NCI-H748 treated with DMSO at 0.1 percent for 48 hours (cell line): ENCODE measurements at places on chromosomes 7 and 10.

DNA sequence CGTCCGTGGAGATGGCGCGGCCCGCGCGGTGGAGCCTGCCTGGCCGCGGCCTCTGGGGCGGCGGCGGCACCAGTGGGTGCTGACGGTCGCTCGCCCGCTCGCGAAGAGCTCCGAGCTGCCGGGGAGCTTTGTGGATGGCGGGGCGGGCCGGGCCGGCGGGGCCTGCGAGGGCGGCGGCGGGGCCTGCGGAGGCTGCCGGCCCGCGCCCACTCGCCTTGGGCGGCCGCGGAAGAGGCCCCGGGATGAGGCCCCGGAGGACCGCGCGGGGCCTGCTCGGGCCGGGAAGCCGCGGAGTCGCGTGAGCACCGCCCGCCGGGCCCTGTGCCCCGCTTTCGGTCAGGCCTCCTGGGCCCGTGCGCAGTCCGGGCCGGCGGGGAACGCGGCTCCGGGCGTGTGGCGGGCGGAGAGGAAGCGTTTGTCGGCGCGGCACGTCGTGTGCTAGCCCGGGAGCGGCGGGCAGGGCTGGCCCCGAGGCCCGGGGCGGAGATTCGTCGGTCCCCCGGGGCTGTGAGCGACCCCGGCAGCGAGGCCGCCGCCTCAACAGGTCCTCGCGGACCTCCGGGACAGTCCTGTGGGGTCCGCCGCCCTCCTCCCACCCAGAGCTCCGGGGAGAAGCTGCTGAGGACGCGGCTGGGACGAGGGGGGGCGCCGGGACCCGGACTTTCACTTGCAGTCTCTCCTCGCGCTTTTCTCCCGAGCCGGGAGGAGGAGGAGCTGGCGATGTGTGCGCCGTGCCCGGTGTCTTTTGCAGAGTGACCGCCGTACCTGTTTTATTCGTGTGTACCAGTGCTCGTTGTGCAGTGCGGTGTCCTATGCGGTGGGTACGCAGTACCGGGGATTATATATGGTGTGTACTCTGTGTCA is 578 bp downstream of the ZMYND11 start:
- peak; percentile 35 for DNase-seq

DNA sequence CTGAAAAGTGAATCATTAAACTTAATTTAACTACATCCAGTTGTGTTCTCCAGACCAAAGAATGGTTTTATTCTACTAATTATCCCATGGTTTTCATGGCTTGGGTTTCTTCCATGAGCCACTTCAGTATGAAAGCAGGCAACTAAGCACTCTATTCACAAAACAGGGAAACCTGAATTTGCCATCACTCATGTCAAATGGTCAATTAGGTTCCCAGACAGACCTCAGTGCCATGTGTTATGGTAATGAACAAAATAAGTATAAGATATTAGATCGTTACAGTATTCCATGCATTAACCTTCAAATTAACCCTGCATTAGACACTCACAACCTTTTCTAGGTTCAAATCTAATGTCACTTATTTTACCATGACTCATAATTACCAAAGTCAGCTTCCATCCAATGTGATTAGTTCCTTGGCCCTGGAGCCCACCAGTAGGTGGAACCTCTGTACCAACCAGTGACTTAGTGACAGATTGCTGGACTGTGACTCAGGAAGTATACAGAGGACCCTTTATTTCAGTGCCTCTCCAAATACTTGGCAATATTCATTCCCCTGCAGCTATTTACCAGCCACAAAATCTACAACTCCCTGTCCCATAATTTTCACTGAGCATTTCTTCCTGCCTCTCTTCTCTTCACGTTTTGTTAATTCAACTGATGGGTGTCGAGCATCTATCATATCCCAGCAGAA is 1270.2 kb upstream of the SORCS1 start:
- no peak for DNase-seq

DNA sequence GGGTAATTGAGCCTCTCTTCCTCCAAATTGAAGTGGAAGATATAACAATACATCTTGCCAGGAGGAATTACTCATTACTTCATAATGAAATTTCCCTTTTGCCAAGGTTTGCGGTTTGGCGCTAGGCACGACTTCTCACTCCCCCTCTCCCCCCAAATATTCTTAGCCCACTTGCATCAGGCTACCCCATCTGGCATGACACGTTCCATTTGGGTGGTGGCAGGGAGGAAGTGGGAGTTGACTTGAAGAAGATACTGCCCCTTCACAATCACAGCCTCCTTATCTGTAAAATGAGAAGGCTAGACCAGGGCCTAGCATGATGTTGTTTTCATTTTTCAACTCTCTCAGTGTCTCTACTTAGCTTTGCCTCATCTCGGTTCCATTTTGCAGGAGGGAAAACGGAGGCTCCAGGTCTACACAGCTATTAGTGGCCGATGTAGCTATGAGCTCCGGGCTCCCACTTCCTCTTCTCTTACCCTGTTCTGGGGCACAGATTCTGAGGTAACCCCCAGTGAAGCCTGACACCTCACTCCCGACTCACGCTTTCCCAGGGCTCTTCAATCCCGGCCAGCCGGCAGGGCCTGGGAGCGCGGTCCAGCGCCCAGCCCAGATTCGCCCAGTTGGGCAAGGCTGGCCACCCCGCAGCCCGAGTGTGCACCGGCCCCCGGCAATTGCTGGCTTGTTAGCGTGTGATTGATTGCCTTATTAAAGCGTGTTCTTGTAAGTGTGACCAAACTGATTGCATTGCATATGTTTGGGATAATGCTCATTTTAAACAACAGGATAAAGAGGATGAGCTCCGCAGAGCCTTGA is 6.5 kb downstream of the EVX1 start:
- DNase-seq: no peak

DNA sequence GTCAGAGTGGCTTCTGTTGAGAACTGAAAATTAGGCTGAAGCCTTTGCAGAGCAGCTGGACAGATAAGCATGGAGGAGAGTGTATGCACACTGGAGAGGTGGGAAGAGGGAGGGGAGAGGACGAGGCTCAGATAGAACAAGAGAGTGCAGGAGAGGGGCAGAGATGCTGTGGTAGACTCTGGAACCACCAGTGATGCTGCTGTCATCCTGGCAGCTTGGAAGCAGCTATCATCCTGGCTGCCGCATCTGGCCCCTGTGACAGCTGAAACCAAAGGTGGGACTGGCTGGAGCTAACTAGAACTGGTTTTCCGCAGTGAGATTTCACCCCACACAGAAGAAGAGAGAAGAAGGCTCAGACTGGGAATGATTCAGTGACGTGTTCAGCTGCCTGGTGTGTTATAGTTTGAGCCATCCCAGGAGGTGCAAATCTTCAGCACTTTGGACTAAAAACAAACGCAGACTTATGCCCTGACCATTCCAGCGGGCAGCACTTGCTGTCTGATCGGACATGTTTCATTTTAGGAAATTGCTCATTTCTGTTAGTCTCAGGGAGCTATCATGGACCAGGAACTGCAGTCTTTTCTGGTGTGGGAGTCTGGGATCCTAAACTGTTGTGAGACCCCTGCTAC is 38.4 kb downstream of the EEPD1 start:
- DNase-seq: no peak

DNA sequence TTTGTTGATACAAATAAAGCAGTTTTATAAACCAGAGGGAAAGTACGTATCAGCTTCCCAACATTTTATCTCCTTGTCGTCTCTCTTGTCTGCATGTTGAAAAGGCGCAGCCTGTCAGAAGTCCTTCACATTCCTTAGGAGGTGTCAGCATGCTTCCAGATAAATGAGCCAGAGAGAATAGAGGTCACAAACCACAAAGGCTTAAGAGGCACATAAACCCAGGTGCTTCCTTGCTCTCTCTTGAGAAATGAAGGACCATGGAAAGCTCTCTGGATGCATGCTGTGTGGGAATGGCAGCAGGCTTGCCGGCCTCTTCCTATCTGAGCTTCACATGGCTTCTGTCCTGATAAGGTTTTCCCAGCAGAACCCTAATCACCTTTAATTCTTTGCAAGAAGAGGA is 448.5 kb downstream of the XPNPEP1 start:
- no peak for DNase-seq

DNA sequence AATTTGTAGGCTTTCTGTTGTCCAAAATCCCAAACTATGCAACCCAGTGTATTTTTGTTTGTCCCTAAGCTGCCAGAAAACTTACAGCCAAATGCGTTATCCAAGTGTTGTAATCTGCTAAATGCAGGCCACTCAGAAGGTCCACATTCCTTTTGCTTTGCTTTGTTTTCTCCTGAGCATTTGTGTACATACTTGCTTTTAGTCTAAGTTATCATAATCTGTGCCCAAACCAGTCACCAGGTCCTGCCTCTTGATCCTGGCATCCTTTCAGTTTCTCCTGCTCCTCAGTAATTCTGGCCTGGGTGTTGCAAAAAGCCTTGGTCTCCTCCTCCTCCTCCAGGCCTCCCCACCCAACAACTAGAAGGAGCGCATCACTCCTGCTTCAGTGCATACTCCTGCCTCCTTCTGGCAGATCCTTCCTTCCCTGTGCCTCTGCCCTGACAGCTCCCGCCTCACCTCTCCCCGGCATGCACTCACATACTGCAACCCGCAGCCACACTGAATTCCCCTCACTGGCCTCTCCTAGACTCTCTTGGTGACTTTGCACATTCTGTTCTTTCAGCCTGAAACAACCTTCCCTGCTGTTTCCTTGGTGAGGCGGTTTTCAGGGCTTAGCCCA is 2.3 kb downstream of the DENND2A start:
- DNase-seq: no peak

DNA sequence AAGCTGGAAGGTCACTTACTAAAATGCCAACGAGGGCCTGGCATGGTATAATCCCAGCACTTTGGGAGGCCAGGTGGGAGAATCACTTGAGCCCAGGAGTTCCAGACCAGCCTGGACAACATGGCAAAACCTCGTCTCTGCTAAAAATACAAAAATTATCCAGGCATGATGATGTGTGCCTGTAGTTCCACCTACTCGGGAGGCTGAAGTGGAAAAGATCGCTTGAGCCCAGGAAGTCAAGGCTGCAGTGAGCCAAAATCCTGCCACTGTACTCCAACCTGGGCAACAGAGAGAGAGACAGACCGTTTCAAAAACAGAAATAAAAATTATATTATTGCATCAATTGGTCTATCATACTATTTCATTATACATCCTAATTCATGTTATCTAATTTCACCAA is 18.1 kb upstream of the FAM53B start:
- DNase-seq: no peak

DNA sequence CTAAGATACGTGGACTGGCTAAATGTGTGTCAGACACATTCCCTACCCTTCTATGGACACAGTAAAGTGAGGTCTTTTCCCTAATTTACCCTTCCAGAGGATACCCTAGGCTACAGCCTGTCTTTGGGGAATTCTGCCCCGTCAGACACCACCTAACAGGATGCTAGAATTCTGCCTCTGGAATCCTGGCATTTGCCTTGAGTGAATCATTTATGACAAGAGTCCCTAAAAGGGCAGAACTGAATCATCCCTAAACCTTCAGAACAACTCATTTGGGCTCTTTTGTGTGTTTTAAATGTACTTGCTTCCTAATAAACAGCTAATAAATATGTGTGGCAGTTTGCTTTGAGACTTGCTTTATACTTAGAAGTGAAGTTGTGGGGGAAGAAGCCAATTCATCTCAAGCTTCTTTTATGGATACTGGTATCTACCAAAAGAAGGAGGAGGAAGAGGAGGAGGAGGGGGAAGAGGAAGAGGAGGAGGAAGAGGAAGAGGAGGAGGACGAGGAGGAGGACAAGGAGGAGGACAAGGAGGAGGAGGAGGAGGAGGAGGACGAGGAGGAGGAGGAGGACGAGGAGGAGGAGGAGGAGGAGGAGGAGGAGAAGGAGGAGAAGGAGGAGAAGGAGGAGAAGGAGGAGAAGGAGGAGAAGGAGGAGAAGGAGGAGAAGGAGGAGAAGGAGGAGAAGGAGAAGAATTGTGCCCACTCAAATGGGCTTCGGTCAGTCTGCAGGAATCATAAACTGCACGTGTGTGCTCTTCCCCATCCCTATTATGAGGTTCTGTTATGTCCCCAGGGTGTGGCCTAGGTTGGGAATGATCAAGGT is 27.1 kb downstream of the PARP12 start:
- DNase-seq: no peak

DNA sequence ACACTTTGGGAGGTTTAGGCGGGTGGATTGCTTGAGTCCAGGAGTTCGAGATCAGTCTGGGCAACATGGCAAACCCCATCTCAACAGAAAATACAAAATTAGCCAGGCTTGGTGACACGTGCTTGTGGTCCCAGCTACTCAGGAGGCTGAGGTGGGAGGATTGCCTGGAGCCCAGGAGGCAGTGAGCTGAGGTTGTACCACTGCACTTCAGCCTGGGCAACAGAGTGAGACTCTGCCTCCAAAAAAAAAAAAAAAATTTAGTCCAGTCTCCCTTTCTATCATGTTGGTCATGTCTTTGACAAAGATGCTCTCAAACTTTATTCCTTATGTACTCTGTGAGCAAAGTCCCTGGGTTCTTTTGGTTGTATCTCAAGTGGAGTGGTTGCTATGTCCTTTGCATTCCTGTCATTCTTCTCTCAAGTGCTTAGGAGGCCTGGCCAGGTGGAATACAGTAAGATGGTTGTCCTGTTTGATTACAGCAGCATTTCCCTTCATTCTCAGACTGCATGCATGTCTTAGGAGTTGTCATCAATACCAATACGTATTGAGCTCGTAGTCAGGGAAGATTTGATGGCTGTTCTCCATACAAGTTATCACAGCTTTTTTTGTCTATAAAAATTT is 85.7 kb downstream of the MMRN2 start:
- no peak for DNase-seq
